ENCODE measurements at places on chromosomes 7 and 10.
A peak's percentile ranks its signal among the peaks of the same experiment; 100 is the strongest.

DNA sequence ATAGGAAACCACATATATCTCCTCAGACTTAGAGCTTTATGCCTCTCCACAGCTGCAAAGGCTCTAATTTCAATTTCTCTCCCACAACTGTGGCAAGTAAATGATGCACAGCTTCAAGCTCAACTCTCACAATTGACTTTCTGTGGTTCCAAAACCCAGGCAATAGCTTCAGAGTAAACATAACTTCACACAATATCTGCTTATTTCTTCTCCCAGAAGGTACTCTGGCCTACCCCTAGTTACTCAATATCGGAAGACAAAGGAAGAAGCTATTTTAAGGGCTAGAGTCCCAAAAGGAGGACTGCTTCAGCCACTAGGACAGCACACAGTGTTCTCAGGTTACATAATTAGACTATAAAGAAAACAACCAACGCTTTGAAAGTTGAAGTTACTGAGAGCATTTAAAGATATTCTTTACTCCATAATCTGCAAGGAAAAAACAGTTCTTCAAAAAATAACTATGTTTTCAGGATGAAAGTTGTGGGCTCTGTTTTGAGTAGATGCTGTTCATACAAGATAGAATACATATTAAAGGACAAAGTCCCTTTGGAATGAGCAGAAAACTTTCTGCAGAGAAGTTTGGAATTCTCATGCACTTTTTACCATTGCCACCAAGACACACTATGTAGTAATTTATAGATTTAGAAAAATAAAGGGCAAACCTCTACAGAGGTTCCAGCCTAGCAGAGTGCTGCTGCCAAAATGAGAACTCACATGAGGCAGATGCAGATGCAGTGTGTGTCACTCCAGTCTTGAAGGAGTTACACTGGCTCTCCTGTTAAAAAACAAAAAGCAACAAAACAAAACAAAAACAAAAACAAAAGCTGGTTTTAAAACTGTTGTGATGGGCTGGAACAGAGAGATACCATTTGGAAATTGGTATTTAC lies 81.8 kb downstream of the NT5C2 start:
- peak overlapping the region; percentile 52 for H3K27ac ChIP-seq
- H3K27me3 ChIP-seq, result no peaks in the 10 kb centered on the region
- peak overlapping the region; percentile 2 for H3K4me3 ChIP-seq

DNA sequence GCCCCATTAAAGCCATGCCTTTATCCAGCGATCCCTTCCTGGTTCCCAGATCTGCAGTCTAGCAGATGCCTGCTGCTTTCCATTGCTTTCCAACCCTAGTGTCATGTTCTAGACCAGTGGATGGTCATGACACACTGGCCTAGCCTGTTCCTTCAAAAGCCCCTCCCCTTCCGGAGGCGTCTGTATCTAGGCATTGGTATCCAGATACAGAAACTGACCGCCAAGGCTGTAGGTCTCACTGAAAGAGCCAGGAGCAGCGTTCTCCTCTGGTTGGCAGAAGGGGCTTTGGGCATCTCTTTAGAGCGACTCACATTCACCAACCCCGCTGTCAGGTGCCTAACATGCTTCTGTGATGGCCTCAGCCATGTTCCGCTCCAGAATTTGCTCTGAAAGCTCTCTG lies 22.6 kb downstream of the JCAD start:
- no peaks in the 10 kb centered on the region for H3K27me3 ChIP-seq
- no peak overlapping the region for H3K27ac ChIP-seq
- no peaks in the 10 kb centered on the region for H3K4me1 ChIP-seq
- H3K36me3 ChIP-seq, result no peaks in the 10 kb centered on the region
- no peak overlapping the region for H3K4me3 ChIP-seq
- DNase-seq, result no peak

GRCh38 chr10:119205894-119206602 lies 1.3 kb upstream of the GRK5 start:
- peak; percentile 68 for DNase-seq
- peak overlapping the region; percentile 99 for H3K27ac ChIP-seq
- no peaks in the 10 kb centered on the region for H3K27me3 ChIP-seq
- no peaks in the 10 kb centered on the region for H3K36me3 ChIP-seq
- no peak overlapping the region for H3K4me3 ChIP-seq

GRCh38 chr7:141701489-141702046 lies 398 bp downstream of the DENND11 start:
- H3K27me3 ChIP-seq, result no peaks in the 10 kb centered on the region
- no peaks in the 10 kb centered on the region for H3K36me3 ChIP-seq
- DNase-seq, result peak; percentile 44
- peak overlapping the region; percentile 58 for H3K27ac ChIP-seq

DNA sequence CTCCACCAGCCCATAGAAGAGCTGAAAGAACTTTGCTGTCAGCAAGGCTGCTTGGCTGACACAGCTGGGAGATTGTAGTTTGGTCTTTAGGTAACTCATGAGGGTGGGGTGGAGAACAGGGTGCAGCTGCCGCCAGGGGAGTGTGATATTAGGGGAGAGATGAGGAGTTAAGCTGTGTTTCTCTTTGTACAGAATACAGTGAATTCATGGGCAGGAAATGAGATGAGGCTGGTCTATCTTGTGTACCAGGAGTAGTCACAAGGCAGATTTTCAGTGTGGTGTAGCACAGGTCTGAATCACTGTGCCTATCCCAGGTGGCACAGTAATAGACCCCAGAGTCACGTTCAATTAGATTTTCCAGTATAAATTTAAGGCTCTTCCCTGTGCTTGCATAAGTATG lies 56.6 kb upstream of the TARP start:
- H3K4me3 ChIP-seq, result no peak overlapping the region
- H3K27ac ChIP-seq, result no peak overlapping the region
- H3K27me3 ChIP-seq, result no peaks in the 10 kb centered on the region
- no peaks in the 10 kb centered on the region for H3K4me1 ChIP-seq

DNA sequence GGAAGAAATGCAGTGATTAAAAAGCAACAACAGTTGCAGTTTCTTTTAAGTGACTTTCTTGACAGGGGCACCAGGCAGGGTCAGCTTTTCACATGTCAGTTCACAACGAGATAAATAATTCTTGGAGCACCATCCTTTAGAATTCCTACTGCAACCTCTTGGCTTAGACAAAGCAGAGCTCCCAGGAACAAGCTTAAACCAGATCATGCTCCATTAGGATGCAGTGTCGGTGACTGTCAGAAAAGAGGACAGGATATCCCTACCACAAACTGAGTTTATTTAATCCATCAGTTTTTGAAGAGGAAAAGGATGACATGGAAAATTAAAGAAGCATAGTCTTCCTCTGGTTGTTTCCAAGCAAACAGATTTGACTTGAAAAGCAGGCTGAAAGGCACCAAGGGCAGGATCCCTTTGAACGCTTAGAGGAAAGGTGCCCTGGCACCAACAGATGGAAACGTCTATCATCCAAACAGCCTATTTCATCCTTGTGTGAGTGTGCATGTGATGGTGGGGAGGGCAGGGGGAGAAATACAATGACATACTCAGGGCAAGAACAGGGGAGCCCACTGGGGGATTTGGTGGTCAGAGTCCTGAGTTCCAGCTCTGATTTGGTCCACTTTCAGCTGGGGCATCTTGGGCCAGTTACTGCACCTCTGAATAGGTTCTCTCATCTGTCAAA lies 332.1 kb upstream of the AOAH start:
- H3K36me3 ChIP-seq, result no peaks in the 10 kb centered on the region
- H3K4me3 ChIP-seq, result no peak overlapping the region
- no peak for DNase-seq
- H3K27ac ChIP-seq, result no peak overlapping the region
- no peaks in the 10 kb centered on the region for H3K27me3 ChIP-seq
- H3K4me1 ChIP-seq, result no peaks in the 10 kb centered on the region

- no peaks in the 10 kb centered on the region for H3K36me3 ChIP-seq
- H3K27ac ChIP-seq, result no peak overlapping the region
- no peaks in the 10 kb centered on the region for H3K27me3 ChIP-seq
- no peak overlapping the region for H3K4me3 ChIP-seq
Measured at GRCh38 chr7:157442993-157443831, 106.4 kb downstream of the DNAJB6 start.

- H3K4me1 ChIP-seq, result no peaks in the 10 kb centered on the region
- no peak overlapping the region for H3K4me3 ChIP-seq
- no peak for DNase-seq
- no peaks in the 10 kb centered on the region for H3K36me3 ChIP-seq
- no peak overlapping the region for H3K27ac ChIP-seq
Measured at GRCh38 chr10:62471711-62472110, 97.5 kb downstream of the ZNF365 start.

- H3K27ac ChIP-seq, result peak overlapping the region; percentile 84
- H3K27me3 ChIP-seq, result no peaks in the 10 kb centered on the region
- no peaks in the 10 kb centered on the region for H3K36me3 ChIP-seq
- peaks cover 21% of the 10 kb centered on the region for H3K4me1 ChIP-seq
- H3K4me3 ChIP-seq, result no peak overlapping the region
Measured at GRCh38 chr10:18610517-18610916, 40.9 kb downstream of the NSUN6 start.

GRCh38 chr10:23317416-23317815 lies 27.2 kb downstream of the C10orf67 start:
- no peaks in the 10 kb centered on the region for H3K4me1 ChIP-seq
- no peaks in the 10 kb centered on the region for H3K27me3 ChIP-seq
- H3K4me3 ChIP-seq, result no peak overlapping the region
- H3K27ac ChIP-seq, result no peak overlapping the region

DNA sequence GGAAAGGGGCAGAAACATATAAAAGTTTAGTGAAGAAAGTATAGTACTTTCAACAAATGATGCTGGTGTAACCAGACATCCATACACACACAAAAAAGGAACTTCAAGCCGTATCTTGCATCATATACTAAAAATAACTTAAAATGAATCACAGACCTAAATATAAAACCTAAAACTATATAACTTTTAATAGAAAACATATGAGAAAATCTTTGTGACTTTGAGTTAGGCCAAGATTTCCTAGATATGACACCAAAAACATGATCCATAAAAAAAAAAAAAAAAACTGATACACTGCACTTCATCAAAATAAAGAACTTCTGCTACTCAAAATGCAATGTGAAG lies 40.9 kb downstream of the NUDCD3 start:
- no peaks in the 10 kb centered on the region for H3K27me3 ChIP-seq
- peaks cover 7% of the 10 kb centered on the region for H3K4me1 ChIP-seq
- DNase-seq, result no peak

DNA sequence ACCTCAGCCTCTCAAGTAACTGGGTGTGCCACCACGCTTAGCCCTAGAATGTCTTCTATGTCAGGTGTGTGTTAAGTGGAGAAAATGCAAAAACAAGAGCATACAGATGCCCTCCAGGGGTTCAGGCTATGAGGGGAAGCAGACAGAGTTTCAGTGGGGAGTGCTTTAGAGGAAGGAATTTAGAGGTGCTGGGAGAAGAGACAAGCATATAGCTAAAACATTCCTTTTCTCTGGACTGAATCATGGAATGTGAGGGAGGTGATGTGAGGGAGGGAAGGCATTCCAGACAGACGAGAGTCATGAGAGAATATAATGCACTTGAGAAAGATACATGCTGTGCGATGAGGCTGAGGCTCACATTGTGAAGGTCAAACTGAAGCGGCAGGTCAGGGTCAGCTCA lies 6.6 kb upstream of the ZNF786 start:
- H3K4me1 ChIP-seq, result peaks cover under 1% of the 10 kb centered on the region
- no peaks in the 10 kb centered on the region for H3K36me3 ChIP-seq
- DNase-seq, result no peak
- H3K27ac ChIP-seq, result no peak overlapping the region
- no peak overlapping the region for H3K4me3 ChIP-seq

DNA sequence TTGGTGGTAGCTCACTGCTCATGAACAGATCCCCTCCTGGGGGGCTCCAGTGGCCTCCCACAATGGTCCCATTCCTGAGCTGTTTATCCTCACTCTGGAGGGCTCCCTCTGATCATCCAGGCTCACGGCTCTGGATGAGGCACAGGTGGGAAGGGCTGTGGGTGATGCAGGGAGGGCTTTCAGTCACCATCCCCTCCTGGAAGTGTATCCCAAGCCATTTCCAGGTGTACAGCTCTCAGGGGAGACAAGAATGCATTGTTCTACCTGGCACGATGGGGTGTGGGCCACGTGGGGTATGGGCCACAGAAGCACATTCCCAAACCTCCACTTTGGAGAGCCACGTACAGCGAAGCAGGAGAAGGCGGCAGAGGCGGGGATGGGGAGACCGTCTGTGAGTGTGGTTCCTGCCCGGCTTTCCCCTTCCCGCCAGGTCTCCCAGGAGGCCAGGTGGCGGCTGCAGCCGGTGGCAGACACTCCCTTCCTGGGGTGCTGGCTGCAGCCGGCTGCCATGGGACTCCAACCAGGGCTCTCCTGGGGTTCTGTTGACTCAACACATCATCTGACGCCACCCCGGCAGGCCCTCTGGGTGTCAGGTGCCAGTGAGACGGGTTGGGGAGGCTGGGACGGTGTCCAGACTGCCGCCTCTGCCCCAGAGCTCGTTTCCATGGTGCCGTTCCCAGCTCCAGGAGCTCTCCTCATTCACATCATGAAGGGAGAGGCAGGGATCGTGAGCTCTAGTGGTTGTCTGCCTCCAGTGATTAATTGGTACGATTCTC lies 169.7 kb upstream of the RHEB start:
- H3K4me3 ChIP-seq, result no peak overlapping the region
- no peak overlapping the region for H3K27ac ChIP-seq
- no peaks in the 10 kb centered on the region for H3K27me3 ChIP-seq
- H3K4me1 ChIP-seq, result peaks cover 24% of the 10 kb centered on the region
- DNase-seq, result peak; percentile 76

DNA sequence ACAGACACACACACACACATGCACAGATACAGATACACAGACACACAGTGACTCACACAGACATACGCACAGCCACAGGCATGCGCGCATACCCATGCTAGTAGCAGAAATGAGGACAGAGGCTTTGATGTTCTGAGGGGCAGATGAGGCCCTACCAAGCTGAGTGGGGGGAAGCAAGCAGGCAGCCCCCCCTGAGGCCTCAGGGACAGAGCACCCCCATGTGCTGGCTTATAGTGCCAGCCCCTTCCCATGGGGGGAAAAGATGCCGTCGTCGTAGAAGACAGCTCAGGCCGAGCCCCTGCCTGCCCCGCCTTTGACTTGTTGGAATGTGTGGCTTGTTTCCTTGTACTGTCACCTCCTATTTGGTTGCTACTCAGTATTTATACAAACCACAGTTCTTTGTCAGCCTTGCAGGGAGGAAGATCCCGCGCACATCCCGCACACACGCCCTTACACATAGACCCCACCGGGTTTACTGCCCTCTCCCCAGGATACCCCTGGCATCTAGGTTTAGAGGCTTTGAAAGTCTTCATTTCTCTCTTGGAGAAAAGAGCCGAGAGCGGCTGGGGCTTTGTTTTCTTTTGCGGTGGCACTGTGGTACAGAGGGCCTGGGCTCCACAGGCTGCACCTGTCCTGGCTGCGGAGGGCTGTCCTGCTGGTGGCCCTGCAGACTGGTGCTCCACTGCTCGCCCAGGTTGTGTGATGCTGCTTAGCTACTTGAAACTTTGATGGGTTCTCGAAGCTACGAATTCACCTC lies 112.5 kb downstream of the DOCK1 start:
- H3K36me3 ChIP-seq, result no peaks in the 10 kb centered on the region
- no peak overlapping the region for H3K4me3 ChIP-seq
- no peaks in the 10 kb centered on the region for H3K27me3 ChIP-seq
- DNase-seq, result no peak
- no peak overlapping the region for H3K27ac ChIP-seq

DNA sequence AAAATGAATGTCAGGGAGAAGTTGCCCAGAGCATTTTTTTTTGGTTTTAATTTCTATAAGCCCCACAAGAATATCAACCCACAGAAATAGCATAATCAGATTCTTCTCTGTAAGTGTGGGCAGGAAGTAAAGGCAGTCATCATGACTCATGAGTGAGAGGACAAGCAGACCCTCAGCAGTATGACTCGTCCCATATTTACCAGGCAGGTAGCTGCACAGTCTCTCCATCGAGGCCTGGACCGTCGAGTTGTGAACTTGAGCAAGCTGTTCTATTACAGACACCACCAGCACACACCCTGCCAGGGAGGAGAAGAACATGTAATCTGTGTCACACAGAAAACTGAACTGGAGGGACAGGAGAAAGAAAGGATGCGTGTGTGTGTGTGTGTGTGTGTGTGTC lies 37.8 kb downstream of the AOAH start:
- no peaks in the 10 kb centered on the region for H3K36me3 ChIP-seq
- DNase-seq, result no peak
- no peak overlapping the region for H3K4me3 ChIP-seq
- no peak overlapping the region for H3K27ac ChIP-seq
